ENCODE measurements at places on chromosomes 5 and 9.

GRCh38 chr5:75048457-75048953 is 3.9 kb downstream of the GCNT4 start:
- DNase-seq, result no peak

DNA sequence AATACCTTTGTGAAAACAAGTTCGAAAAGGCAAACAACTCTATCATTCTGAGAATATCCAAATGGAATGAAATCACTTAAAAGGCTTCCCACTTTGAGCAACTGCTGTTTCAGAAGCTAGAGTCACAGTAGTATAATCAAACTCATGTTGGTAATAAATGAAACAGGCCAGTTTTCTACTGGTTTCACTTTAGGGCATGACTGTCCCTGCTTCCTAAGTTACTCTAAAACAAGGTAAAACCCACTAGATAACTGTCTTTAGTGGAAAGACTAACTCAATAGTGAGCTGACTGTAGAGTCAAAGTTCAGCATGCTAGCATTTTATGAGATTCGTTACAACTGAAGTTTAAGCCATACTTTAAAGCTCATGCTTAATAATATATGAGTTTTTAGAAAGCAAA is 6.0 kb downstream of the CDC26 start:
- no peak for DNase-seq

GRCh38 chr5:146751781-146752401 is 126.7 kb downstream of the PPP2R2B start:
- no peak for DNase-seq

- no peak for DNase-seq
Observed at GRCh38 chr5:149510136-149510535, 41.1 kb downstream of the CSNK1A1 start.

GRCh38 chr9:84736081-84736480 is 66.6 kb downstream of the NTRK2 start:
- no peak for DNase-seq

- no peak for DNase-seq
Observed at GRCh38 chr5:171336521-171337209, 27.6 kb downstream of the TLX3 start.

DNA sequence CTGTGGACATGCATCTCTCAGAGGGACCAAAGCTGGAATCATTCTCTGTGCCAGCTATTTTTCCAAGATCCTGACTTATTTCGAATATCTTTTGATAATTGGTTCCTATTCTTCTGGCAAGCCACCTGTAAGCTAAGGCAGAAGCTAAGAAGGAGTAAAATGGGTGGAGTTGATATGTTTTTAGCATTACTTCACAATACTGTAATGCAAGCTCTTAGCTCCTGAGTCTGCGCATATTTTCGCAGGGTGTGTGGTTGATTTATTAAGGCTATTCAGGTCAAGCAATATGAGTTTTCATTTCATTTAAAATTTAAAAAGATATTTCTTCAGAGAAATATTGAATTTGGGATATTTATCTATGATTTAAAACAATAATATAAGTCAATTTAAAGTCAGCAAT is 158.5 kb upstream of the ADAMTS16 start:
- DNase-seq, result no peak

DNA sequence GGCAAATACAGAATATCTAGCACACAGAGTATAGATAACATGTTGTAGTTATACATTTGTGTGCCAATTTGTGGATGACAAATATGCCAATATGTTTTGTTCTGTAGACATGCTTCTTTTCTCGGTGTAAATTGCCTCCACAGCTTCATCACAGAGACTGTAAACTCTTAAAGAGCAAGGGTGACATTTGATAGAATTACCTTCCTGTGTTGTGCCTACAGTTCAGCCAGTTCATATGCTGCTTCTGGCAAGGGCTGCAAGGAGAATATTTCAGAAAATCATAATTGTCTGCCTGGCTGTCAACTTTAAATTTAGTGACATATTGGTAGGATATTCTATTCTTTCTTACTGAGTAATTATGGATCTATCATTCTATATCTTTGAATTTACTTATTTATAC is 155.1 kb downstream of the MAT2B start:
- no peak for DNase-seq

DNA sequence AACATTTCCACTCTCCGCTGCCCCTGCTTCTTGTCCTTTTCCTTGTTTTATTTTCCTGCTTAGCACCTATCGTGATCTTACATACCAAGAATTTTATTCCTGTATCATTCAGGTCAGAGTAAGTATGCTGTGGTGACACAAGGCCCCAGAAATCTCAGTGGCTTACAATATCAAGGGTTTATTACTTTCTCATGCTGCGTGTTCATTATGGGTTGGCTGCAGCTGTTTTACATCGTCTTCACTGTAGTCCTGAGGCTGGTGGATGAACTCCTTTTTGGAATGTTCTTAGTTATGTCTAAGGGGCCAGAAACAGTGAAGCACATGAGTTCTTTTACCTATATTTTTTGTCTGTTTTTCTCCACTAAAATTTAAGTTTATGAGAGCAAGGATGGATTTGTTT is 51.2 kb downstream of the FCHO2 start:
- no peak for DNase-seq

GRCh38 chr9:128026773-128027541 is 40.2 kb downstream of the NAIF1 start:
- no peak for DNase-seq

- DNase-seq, result peak; percentile 69
Observed at GRCh38 chr5:117594166-117594565, 1019.5 kb upstream of the SEMA6A start.

DNA sequence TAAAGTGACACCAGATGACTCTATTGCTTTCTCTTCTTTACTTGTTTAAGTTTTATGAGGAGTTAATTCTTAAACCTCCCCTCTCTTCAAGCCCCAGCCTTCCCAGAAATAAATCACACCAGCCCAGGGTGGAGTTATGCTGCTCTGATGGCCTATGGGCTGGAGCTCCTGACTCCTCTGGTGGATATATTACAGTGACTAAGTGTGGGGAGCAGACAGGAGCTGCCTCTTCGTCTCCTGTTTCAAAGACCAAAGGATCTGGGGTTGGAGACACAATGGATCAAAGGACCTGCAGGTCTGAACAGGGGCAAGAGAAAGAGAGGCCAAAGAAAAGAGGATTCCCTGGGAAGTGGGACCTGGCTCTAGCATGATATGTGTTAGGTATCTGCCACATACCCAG is 312.0 kb upstream of the MSX2 start:
- DNase-seq, result no peak

Measured in GM04503 (cell line).